CMK (cell line): ENCODE measurements at places on chromosomes 12 and 14.

DNA sequence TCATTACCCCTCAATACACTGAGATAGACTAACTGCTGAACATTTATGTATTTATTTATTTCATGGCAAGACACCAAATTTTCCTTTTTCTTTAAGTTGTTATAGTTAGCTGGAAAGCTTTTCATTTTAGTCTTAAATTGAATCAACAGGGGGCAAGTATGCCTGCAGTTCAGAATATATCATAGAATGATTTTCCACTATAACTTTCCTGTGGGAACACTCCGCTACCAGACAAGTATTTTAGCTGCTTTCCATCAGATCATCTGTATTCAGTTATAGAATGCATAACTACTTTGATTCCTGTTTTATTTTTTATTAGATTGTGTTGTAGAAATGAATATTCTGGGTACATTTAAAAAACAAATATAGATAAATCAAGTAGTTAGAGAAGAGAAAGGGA is 102.0 kb downstream of the SLC6A15 start:
- DNase-seq: no peak

GRCh38 chr12:92218394-92219077 is 72.9 kb upstream of the BTG1 start:
- DNase-seq: no peak

DNA sequence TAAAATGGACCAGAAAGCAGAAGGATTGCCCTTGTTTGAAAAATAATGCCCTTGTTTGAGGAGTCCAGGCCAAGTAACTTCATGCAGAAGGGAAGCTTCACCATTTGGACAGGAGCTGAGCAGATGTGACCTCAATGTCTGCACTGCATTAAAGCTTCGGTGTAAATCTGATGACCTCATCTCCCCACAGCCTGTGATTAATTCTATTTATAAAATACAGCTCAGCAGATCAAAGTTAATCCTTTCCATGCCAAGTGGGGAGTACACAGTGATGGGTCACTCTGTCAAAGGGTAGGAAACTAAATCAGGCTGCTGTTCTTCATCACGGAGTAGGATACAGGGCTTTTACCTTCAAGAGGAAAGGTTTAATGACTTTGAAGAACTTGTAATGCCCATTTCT is 533.7 kb downstream of the RPS29 start:
- no peak for DNase-seq

- DNase-seq: no peak
Measured at GRCh38 chr12:89309440-89309802, 42.9 kb downstream of the DUSP6 start.

DNA sequence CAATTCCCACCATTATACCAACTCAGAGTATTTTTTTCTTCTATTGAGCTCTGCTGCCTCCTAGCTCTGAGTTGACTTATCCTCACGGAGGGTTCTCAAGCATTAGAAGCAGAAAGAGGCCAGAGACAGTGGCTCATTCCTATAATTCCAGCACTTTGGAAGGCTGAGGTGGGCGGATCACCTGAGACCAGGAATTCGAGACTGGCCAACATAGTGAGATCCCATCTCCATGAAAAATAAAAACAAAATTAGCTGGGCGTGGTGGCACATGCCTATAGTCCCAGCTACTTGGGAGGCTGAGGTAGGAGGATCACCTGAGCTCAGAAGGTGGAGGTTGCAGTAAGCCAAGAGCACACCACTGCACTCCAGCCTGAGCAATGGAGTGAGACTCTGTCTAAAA is 21.0 kb downstream of the HPD start:
- no peak for DNase-seq

- DNase-seq: no peak
Measured at GRCh38 chr14:91027561-91027960, 32.9 kb downstream of the RPS6KA5 start.

DNA sequence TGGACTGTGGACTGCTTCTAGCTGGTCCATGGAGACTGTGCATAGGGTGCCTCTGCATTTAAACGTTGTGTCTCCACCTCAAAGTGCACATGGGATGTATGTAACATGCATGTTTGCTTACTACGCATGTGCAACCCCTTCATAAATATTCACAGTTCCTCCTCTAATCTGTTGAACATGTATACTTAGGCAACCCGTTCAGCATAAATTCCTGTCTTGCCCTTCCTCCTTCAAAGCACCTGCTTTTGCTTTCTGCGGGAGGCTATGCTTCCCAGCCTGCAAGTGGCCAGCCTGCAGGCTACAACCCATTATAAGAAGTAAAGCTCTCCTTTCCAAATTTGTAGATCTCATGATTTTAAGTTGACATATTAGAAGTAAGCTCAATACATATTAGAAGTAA is 33.0 kb upstream of the OVCH1 start:
- DNase-seq: no peak

GRCh38 chr14:92619671-92620456 is 106.3 kb downstream of the RIN3 start:
- DNase-seq: no peak

- no peak for DNase-seq
Measured at GRCh38 chr14:95958105-95958504, 81.1 kb upstream of the C14orf132 start.

DNA sequence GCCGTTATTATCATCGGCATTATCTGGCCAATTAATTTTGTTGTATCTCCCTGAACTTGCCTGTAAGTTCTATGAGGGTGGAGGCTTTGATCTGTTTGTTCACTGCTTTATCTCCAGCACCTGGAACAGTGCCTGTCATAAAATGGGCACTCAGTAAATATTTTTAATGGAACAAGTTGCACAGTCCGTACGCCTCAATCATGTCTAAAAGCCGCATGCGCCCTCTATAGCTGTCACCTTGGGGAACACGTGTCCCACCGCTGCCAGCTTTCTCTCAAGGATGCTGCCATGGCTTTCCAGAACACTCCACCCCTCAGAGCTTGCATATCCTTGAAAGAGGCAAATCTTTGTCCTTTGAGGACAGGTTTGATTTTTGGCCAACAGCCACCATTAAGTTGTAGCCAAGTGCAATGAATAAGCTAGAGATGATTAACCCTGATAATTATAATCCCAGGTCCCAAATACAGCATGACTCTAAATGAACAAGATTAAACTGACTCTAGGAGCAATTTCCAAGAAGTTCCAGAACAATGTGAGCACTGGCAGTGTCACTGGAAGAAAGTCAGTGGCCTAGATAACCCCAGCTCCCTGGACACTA is 55.1 kb downstream of the ERH start:
- DNase-seq: no peak

DNA sequence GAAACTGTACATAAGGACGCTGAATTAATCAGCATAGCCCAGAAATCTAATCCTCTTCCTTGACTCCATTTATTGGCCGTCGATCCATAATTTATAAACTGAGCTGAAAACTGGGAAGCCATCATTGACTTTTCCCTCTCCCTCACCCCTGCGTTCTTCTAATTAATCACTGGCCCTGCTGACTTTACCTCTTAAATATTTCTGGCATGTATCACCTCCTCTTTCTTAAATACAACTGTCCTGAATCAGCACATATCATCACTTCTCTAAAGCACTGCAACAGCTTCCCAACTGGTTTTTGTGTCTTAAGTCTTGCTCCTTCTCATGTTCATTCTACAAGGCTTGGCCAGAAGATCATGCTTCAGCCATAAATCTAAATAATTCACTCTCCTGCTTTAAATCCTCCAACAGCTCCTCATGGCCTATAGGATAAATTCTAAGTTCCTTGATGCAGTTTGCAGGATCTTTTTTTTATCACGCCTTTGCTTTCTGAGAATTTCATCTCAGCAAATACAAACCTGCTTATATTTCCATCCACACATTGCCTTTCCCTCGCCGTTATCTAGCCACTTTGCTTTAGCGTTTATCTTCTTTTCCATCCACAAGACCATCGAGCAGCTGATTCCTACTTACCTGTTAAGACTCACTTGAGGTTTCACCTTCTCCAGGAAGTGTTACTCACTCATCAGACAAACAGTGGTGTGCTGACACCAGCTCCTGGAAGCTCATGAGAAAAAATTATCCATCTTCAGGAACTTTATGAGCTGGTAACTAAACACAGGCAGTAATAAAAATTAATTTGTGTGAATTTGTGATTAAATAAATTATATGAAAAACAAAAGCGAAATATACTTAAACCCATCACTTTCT is 295.6 kb upstream of the FLRT2 start:
- no peak for DNase-seq

DNA sequence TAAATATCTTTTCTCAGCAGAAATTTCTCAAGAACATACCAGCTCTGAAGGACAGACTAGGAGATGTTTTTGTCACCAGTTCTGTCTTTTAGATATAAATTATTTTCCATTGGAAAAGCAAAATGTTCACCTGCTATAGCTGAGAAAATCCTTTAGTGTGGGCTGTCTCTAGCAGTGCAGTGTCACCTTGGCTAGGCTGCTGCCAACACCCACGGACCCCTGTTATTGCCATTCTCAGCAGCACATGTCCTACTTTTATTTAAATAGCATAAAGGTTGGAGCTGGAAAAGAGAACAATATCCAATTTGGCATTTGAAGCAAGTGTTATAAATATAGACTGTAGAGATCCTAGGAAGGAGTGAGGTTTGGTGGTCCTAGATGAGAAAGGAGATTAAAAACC is 156.4 kb downstream of the TPH2 start:
- no peak for DNase-seq

DNA sequence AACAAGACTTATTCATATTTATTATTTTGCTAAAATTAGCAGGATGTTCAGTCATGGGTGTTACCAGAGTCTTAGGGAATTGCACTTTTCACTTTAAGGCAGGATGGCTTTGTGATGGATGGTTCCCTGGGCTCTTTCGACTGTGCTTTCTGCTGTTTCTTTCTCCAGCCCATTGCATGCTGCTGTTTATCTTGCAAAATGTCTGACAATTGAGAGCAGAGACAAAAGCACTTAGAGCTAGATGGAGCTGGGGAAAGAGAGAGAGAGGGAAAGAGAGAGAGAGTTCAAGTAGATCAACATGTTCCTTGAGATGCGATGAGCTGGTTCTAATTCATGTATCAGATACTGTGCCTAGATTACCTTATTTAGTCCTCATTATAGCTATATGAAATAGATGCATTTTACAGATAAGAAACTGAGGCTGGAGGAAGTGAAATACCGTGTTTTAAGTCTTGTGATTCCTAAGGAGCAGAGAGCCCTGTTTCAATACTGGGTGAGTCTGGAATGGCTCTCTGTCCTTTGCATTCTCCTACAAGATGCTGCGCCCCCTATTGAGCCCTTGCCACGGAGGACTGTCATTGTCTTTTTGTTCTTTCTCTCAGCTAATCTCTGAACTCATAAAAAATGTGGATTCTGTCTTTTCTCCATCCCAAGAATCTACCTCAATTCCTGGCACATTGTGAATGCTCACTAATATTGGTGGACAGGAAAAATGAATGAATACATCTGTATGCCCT is 227.9 kb downstream of the ALG10B start:
- no peak for DNase-seq

DNA sequence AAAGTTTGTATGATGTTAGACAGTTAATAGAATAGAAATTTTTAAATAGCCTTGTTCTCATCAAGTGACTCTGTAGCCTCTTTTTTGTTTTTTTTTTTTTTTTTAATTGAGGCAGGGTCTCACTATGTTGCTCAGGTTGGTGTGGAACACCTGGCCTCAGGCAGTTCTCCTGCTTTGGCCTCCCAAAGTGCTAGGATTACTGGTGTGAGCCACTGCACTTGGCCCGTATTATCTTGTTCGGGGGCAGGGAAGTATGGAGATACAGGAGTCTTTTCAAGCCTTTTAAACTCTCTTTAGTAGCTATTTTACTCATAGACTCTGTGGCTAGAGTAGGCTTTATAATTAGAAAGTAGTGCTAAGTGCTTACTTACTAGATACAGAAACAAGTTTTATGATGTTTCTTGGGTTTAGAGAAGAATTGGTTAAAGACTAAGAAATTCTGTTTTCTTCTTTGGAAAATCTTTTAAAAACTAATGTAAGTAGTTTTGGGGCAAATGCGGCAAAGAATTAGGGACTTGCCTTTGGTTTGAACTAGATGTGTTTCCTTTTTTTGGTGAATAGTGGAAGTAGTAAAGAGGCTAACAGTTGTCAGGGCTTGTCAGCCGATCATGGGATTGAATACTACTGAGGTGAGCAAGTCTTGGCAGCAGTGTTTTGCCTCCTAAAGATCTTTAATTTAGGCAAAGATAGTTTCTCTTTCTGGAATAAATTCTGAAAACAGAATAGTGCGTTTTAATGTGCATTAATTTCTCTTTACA is 31.3 kb downstream of the FBXO34 start:
- DNase-seq: no peak

- no peak for DNase-seq
Measured at GRCh38 chr12:55812088-55812487, 5.4 kb downstream of the SARNP start.

DNA sequence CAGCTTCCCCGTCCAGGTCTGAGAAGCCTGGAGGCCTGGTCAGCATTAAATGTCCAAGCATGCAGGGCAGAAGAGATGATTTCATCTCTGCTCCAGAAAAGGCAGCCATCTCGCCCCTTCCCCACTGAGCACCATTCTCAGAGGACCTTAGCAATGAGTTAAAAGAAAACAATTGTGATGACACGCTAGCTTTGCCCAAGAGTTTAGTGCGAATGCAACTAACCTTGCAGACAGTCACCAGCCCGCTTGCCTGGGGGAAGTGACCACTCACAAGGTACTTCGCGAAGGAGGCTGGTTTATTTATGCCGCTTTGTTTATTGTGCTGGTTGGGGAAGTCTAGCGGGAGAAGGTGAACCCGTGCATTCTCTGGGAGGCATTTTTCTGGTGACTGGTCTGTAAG is 170.7 kb downstream of the RBM19 start:
- DNase-seq: no peak

GRCh38 chr12:117356048-117356447 is 5.4 kb downstream of the NOS1 start:
- no peak for DNase-seq

- no peak for DNase-seq
Measured at GRCh38 chr12:105798256-105798845, 340.4 kb downstream of the NUAK1 start.

GRCh38 chr12:119668324-119668841 is 450 bp downstream of the PRKAB1 start:
- DNase-seq: no peak

GRCh38 chr12:15192720-15193119 is 28.5 kb downstream of the RERG start:
- DNase-seq: no peak

DNA sequence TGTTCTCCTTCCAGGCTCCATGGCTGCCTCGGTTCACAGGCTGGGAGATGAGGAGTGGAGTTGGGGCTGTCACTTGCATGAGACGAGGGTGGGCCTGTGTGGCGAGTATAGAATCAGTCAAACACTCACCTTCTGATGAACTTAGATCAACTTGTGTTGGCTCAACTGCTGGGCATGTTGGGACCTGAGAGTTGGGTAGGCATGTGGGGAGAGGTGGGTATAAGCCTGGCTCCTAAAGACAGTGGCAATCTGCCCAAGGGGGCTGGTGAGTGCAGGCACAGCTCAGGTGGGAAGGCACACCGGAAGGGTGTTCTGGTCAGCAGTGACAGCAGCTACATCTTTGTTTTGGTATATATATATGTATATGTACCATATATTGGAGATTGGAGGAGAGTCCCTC is 30.1 kb upstream of the TDRD9 start:
- no peak for DNase-seq

- DNase-seq: no peak
Measured at GRCh38 chr14:34003691-34004090, 52.8 kb upstream of the EGLN3 start.
